ENCODE measurements at places on chromosomes 11 and 22.

- DNase-seq = no peak
Observed at GRCh38 chr11:70220920-70221319, 17.8 kb downstream of the FADD start.

GRCh38 chr22:25896592-25896991 is 154.6 kb downstream of the MYO18B start:
- no peak for DNase-seq

DNA sequence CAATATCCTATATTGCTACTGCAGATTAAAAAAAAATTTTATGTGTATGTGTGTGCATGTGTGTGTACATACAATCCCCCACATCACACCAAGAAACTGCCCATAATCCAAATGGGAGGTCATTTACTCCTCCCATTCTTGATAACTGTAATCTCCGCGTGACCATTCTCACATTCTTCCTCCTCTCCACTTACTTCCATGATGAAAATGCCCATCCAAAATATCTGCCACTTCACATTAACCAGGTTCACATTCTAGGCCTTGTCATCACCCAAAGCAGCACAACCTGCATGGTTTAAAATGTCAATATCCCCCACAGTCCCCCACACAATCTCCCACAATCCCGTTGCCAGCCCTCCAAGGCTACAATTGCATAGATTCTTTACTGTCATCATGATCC is 149.6 kb downstream of the LARGE1 start:
- DNase-seq = no peak

GRCh38 chr11:79940974-79941735 is 500.3 kb upstream of the TENM4 start:
- DNase-seq = no peak

DNA sequence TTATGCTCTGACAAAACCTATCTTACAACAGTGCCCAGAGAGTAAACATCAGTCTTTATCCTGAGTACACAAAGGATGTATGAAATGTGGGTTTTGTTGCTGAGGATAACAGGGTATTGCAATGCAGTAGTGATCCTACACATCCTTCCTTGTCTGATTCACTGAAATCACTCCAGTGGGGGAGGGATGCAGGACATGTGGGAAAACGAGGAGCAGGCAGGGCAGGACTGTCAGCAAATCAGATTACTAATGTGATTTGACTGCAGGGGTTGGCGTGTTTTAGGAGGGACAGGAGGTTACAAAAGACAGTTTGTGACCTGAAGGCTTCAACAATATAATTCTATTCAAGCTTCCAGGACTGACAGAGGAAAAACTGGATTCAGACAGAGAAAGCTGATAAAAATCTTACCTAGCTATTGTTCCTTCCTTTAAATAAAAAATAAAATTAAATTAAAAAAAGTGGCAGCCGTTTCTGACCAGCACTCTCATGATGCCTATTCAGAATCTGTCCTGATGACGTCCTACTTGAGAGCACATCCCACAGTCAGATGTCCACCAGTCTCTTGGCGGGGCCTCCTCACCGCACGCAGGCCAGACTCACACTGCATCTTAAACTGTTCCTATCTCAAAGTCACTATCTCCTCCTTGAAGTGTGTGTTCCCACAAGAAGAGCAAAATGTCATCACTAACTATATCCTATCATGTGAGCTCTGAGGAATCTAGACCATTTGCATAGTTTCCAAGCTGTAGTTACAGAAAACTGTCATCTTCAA is 50.6 kb upstream of the MN1 start:
- DNase-seq = no peak
